ENCODE measurements at places on chromosomes 2 and 18. TPM values are rescaled to one million over a fixed set of nuclear protein-coding genes. Genes with fewer than 3 reads are reported as not detected.

Gene LOXHD1
- total RNA-seq, result not detected

Gene EML6
- total RNA-seq, result 0.63 TPM

Gene FABP1
- not detected for total RNA-seq

Gene ZSWIM2
- not detected for total RNA-seq

Gene CD302
- 13.9 TPM for total RNA-seq

Gene NYAP2
- total RNA-seq, result not detected

Gene ABCG5
- total RNA-seq, result not detected

Gene TTC27
- total RNA-seq, result 13.3 TPM

Gene NT5C1B
- not detected for total RNA-seq

Gene STPG4
- total RNA-seq, result not detected

Gene GKN2
- total RNA-seq, result not detected

Gene ALPI
- not detected for total RNA-seq

Gene MAP3K19
- total RNA-seq, result not detected

Gene OTOS
- not detected for total RNA-seq

- DNase-seq, result no peak
These were observed 162.1 kb downstream of the LDLRAD4 start for GRCh38 chr18:13380691-13381070.

DNA sequence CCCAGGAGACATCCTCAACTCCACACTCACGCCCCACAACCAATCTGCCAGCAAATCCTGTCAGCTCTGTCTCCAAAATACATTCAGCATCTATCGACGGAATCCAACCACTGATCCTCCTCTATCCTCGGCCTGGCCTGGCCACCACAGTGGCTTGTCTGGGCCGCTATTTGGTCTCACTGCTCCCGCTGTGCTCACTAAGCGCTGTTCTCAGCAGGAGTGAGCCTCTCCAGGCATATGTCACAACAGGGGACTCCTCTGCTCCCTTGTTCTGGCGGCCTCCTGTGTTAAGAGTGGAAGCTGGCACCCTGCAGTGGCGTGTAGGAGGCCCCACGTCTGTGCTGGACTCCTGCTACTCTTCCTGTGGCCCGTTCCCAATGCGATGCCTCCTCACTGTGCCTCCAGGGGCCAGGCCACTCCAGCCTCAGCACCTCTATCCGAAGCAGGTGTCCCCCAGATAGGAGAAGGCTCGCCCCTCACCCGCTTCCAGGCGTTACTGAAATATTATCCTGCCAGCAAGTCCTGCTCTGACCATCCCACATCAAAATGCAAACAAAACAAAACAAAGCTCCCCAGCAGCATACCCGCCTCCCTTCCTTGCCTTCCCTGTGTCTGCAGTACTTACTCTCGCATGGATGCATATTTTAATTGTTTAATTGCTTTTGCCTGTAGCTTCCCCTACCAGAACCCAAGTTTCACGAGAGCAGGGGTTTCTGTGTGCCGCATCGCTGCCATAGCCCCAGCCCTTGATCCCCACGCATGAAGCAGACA lies 39.9 kb downstream of the CENPO start:
- no peak for DNase-seq

DNA sequence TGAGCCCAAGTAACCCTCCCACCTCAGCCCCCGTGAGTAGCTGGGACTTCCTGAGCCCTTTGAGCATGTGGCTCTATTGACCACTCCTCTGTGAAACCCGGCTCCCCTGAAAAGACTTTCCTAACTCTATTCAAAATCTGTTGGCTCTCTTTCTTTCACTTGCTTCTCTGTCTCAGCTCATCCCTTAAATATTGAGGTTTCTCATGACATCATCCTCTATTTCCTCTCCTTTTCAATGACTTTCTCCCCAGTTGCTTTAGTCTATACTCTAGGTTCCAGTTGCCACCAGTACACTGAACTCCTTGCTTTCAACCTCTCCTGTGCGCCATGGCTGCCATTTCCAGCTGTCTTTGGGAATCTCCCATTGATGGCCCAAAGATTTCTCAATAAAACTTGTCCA lies 79.8 kb upstream of the STK17B start:
- no peak for DNase-seq

GRCh38 chr2:29950481-29950880 lies 29.1 kb upstream of the ALK start:
- no peak for DNase-seq

GRCh38 chr2:170717991-170718589 lies 3.0 kb downstream of the SP5 start:
- no peak for DNase-seq

DNA sequence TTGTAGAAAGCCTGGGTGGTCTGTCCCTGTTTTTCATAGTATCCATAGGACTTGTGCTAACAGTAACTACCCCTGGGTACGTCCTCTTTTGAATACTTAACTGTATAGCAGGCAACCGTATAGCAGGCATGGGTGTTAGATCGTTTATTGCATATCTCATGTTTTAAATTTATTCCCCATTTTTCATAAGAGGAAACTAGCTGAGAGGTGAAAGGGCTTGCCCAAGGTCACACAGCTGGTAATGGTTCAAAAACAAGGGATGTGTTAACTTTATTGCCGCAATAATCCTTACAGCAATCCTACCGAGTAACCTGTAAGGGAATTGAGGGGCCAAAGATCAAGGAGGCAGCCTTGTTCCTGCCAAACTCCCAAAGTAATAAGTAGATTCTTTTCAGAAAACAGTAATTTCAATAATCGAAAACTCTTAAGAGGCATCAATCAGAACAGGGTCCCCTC lies 990 bp upstream of the MGAT4A start:
- no peak for DNase-seq

- DNase-seq, result peak; percentile 78
These were observed 67.4 kb downstream of the STEAP3 start for GRCh38 chr2:119290859-119291587.

- no peak for DNase-seq
These were observed 64.0 kb downstream of the HPCAL1 start for GRCh38 chr2:10366601-10367270.

GRCh38 chr18:73752546-73752945 lies 395.1 kb downstream of the FBXO15 start:
- DNase-seq, result peak; percentile 67

DNA sequence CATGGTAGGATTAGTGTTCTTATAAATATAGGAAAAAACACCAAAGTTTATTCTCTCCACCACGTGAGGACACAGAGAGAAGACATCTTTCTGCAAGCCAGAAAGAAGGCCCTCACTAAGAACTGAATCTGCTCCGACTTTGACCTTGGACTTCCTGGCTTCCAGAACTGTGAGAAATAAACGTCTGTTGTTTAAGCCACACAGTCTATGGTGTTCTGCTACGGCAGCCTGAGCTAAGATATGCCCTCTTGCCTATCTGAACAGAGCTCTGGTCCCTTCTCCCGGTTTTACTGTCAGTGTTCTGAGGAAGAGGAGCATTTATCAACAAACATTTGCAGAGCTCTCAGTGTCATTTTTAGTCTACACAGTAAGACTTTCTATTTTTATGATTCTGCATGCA lies 131.3 kb downstream of the DOK6 start:
- no peak for DNase-seq

- DNase-seq, result no peak
These were observed 988 bp upstream of the KANSL1L start for GRCh38 chr2:210172219-210172575.

DNA sequence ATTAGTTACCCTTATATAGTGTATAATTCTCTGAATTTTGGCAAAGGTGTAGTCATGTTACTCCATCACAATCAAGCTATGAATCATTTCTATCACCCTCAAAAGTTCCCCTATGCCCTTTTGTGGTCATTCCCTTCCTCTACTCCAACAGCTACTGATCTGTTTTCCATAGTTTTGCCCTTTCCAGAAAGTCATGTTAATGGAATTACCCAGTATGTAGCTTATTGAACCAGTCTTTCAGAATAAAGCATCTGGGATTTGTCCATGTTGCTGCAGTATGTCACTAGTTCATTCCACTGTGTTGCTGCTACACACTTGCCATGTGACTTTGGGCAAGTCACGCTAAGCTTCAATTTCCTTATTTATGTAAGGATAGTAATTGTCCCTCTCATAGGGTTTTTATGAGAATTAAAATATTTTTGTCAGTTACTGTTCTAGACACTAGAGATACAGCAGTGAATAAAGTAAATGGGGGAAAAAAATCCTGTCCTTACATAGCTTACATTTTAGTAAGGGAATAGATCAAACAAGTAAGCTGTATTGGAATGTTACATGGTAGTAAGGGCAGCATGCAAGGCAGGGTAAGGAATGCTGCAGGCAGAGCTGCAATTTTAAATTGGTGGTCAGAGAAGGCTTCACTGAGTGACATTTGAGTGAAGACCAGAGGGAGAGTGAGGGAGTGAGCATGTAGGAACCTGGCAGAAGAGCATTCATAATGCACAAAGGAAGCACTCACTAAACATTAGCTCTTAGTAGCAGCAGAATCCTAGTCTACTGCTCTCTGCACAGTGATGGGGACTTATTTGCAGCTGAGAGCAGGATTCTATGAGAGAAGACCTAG lies 80.3 kb upstream of the TSPYL6 start:
- peak; percentile 87 for DNase-seq

- no peak for DNase-seq
These were observed 49.7 kb downstream of the APOB start for GRCh38 chr2:20994130-20994529.

GRCh38 chr2:197890168-197890567 lies 85.8 kb downstream of the PLCL1 start:
- DNase-seq, result no peak

- DNase-seq, result peak; percentile 19
These were observed 92.6 kb upstream of the TSPYL6 start for GRCh38 chr2:54348646-54349045.

DNA sequence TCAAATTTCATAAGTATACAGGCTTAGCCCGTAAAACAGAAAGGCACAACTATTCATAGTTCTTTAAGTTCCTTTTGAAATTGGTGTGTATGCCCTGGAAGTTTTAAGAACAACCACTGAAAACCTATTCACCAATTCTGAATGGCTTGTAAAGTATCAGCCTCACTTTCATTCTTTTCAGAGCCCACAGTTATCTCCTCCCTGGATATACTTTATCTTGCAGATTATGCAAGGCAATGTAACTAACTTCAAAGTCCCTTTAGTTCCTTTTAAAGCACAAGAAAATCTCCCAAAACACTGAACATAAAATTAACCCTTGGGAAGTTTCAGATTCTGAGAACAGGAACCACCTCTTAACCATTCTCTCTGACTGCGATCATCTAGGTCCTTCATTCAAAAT lies 1.1 kb downstream of the STRN start:
- peak; percentile 17 for DNase-seq

- DNase-seq, result peak; percentile 34
These were observed 138.8 kb upstream of the ITGA6 start for GRCh38 chr2:172288603-172289002.

- no peak for DNase-seq
These were observed 223.9 kb downstream of the LDLRAD4 start for GRCh38 chr18:13442451-13442850.

GRCh38 chr2:155633060-155633839 lies 699.3 kb downstream of the NR4A2 start:
- DNase-seq, result no peak

DNA sequence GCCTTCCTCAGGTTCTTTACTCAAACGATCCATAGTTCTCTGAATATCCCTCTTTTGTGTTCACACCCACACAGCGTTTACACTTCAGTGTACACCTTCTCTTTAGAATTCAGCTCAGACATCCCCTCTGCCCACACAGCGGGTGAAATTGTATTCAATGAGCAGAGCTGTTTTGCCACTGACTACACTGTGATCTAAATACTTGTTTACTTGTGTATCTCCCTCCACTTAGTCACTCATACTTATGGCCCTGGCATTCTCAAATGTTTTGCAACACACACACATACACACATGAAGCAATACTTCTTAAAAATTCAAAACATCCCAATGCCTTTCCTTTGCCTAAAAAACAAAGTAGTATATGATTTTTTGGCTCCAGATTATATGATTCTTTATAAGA lies 297.1 kb downstream of the TMX3 start:
- DNase-seq, result peak; percentile 71

DNA sequence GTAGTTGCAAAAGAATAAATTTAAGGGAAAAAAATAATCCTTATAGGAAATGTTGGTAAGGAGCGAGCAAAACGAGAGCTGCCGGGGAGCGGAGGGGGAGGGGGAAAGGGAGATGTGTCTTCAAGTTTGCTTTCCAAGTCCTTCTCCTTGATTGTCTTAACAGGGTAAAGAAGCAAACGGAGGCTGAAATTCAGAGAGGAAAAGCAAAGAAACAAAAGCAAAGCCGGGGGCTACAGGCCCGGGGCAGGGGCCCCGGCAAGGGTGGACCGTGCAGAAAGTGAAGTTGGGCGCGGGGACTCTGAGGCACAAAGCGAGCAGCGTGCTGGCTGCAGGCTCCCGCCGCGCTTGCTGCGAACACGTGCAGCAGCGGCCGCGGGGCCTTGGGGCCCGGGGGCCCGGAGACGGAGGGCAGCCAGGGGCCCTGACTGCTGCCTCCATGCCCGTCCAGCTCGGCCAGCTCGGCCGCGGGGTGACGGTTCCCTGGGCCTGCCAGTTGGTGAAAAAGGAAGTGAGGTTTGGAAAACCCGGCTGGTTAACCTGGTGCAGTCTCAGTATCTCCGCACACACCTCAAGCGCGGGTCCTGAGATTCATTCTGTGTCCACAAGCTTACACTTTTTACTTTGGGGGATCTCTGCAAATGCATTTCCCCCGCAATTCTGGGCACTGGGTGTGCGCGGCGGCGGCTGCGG lies 4.1 kb downstream of the BCL11A start:
- peak; percentile 73 for DNase-seq

- no peak for DNase-seq
These were observed 16.3 kb downstream of the GPN1 start for GRCh38 chr2:27645197-27645596.

DNA sequence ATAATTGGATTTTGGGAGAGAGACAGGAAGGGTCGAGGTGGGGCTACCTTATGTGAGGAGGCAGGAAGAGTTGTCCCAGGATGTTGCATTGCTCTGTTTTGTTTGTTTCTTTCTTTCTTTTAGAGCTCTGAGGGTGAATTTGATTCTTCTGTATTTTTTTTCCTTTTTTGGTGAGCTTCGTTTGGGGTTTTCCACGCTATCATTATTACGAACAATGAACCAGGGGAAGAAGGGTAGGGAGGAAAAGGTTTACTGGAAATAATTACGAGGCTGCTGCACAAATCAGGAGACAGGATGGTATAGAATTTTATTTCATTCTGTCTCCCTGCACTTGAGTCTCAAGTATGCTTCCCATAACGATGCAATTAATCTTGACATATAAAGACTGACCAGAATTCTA lies 51.4 kb upstream of the ZNF516 start:
- DNase-seq, result no peak

GRCh38 chr2:204791230-204791629 lies 246.0 kb downstream of the PARD3B start:
- peak; percentile 7 for DNase-seq

DNA sequence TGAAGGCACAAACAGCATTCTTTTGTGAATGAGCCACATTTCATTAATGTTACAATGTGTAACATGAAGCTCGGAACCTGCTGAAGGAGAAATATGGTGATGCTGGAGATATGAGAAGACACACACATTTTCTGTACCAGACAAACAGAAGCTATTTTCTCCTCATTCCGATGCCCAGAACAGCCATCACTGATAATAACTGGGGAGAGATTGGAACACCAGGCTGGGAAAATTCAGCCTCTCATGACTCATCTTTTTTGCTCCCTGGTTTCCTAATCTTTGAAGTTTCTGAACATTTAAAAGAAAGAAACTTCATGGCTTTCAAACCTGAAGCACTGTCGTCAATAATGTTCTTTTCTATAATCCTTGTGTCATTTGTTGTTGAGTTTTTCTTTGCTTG lies 110.9 kb downstream of the LYPD6 start:
- peak; percentile 27 for DNase-seq

Data from GM23248 (cell line).